ENCODE measurements at places on chromosomes 11 and 22.

GRCh38 chr11:17135916-17136683 is 58.6 kb upstream of the RPS13 start:
- DNase-seq: no peak
- H3K36me3 ChIP-seq: no peaks in the 10 kb centered on the region
- no peak overlapping the region for H3K4me3 ChIP-seq
- H3K27ac ChIP-seq: no peak overlapping the region
- H3K4me1 ChIP-seq: no peaks in the 10 kb centered on the region
- no peaks in the 10 kb centered on the region for H3K27me3 ChIP-seq

GRCh38 chr11:69113646-69114340 is 41.9 kb upstream of the SMIM38 start:
- H3K36me3 ChIP-seq: no peaks in the 10 kb centered on the region
- no peak overlapping the region for H3K27ac ChIP-seq
- no peaks in the 10 kb centered on the region for H3K27me3 ChIP-seq
- H3K4me3 ChIP-seq: no peak overlapping the region

DNA sequence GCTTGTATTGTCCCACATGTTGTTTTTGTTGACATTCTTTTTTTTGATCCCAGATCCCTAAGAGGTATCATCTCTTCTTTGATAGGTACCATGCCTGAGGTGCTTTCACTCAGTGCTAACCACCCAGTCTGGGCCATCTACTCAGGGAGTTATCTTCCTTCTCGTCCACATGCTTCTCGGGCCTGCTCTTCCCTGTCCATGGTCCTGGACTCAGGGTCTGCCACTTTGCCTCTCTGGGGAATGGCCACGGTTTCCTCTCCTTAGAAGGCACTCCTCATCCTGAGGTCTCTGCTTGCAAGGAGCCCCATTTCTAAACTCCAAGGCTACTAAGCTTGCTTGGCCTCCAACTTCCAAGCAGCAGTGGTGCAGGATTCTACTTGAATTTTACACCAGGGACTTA is 227.0 kb upstream of the NCAM1 start:
- peak; percentile 43 for DNase-seq
- no peaks in the 10 kb centered on the region for H3K36me3 ChIP-seq
- no peak overlapping the region for H3K27ac ChIP-seq
- no peak overlapping the region for H3K4me3 ChIP-seq

- H3K4me3 ChIP-seq: no peak overlapping the region
- peaks cover 3% of the 10 kb centered on the region for H3K4me1 ChIP-seq
- H3K36me3 ChIP-seq: no peaks in the 10 kb centered on the region
- H3K27me3 ChIP-seq: no peaks in the 10 kb centered on the region
- no peak for DNase-seq
- H3K27ac ChIP-seq: no peak overlapping the region
Observed at GRCh38 chr11:69299572-69299971, 5.6 kb downstream of the MYEOV start.

DNA sequence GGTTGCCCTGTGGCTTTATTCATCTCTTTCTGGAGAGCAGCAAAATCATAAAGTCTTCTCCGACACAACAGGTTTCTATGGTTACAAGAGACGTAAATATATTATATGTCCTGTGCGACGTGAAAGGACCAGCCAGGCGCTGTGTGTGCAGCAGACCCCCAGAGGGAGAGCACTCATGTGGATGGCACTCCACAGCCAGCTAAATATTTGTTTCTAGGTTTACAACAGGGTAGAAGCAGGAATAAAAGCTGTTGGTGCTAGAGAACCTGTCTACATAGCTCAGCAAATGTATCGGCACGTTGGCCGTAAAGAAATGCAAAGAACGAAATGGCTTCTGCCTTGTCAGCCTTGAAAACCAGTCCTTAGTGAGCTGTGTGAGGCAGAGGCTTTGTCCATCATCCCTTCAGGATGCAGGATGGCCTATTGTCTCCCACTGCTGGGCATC is 133.8 kb upstream of the PITPNB start:
- no peak overlapping the region for H3K4me3 ChIP-seq
- DNase-seq: no peak
- peaks cover 6% of the 10 kb centered on the region for H3K4me1 ChIP-seq
- H3K27ac ChIP-seq: no peak overlapping the region

DNA sequence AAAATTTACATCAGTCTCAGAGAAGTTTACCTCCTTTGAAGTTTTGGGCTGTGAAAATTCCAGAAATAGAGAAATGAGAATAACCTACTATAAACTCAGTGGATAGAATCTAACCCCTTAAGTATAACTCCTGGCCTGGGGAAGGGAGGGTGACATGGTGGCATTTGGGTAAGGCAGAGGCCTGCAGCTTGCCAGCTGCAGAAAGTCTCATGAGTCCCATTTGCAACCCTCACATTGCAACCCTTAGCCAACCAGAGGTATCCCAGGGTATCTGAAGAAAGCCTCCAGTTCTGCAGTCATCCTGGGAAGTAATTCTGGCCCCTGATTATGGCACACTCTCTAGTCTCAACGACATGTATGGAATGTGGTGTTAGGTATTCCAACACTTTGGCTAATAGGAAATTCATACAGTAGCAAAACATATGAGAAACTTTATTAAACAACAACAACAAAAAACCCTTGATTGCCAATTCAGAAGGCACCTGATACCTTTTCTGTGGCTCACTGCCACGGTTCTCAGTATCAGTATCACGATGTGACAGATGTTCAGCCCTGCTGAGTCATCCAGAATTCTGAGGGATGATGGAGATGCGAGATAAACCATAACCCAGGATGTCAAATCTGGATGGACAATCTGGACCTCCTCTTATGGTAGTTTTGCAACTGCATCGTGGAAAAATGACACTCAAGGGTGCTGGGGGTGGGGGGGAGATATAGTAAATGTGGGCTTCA is 743.4 kb downstream of the NELL1 start:
- H3K4me3 ChIP-seq: no peak overlapping the region
- H3K27me3 ChIP-seq: no peaks in the 10 kb centered on the region
- H3K27ac ChIP-seq: no peak overlapping the region

DNA sequence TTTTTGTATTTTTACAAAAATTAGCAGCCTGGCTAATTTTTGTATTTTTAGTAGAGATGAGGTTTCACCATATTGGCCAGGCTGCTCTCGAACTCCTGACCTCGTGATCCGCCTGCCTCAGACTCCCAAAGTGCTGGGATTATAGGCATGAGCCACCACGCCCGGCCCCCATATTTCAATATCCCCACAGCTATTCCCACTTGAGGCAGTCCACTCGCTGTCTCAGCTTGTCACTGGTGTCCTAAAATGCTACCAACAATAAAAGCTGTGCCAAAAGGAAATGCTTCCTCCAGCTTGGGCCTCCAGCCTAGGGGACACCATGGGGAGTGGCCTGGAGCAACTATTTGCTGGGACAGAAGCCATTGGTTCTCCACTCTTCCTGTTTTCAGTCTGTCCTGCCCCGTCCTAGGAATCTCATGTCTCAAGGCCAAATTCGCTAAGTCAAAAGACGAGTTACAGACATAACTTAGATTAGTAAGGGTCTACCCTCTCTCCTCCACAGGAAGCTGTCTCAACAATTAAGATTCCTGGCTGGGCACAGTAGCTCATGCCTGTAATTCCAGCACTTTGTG is 7.3 kb upstream of the SPINDOC start:
- no peaks in the 10 kb centered on the region for H3K36me3 ChIP-seq
- H3K4me3 ChIP-seq: no peak overlapping the region
- H3K27me3 ChIP-seq: no peaks in the 10 kb centered on the region
- DNase-seq: no peak

DNA sequence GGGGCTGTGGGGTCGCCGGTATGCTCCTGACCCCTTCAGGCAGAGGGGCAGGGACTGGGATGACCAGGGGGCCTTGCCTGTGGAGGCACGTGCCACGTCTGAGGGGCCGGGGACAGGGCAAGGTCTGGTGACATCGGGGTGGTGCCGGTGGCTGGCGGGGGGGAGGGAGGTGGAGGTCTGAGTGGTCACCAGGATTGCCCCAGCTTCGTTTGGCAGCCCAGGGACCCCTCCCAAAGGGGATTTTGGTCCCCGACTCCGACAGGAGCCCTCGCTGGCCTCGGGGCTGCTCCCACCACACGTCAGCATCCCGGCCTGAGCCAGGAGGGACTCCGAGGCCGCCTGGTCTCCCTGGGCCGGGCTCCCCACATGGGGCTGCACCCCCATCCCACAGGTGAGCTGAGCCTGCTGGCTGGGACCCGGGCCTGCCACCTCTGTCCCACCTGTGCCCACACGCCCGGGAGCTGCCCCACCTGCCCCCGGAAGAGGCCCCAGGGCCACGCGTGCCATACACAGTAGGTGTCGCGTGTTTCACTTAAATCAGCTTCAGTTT is 1.1 kb upstream of the MUC6 start:
- H3K27me3 ChIP-seq: no peaks in the 10 kb centered on the region
- H3K27ac ChIP-seq: no peak overlapping the region
- no peaks in the 10 kb centered on the region for H3K36me3 ChIP-seq
- no peaks in the 10 kb centered on the region for H3K4me1 ChIP-seq
- no peak for DNase-seq

DNA sequence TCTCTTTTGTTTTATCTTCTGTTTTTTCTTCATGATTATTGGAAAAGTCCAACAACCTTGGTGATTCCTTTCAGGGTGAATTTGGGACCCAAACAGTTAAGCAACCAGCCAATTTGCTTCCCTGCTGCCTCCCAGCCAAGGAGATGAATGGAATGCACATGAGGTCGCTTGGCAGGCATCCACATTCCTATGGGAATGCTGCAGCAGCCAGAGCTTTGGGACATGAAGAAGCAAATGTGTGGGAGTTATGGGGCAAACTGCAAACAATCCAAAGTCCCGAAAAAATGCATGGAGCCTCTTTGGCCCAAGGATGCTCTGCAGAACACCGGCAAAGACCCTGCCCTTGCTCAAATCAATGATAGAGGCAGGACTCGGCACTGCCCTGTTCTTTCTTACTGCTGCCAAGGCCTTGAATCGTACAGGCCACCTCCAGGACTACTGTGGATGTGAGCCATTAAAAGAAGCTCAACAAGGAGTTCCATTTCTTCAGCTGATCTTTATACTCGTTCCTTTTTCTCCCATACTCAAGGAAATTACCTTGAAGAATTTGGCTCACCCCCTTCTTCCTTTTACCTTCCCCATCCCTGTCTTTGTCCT is 117.3 kb upstream of the TEAD1 start:
- peaks cover 14% of the 10 kb centered on the region for H3K4me1 ChIP-seq
- H3K27me3 ChIP-seq: no peaks in the 10 kb centered on the region
- H3K4me3 ChIP-seq: no peak overlapping the region
- DNase-seq: peak; percentile 76
- no peak overlapping the region for H3K27ac ChIP-seq

- no peak overlapping the region for H3K4me3 ChIP-seq
- H3K27ac ChIP-seq: no peak overlapping the region
- H3K36me3 ChIP-seq: no peaks in the 10 kb centered on the region
- DNase-seq: no peak
- no peaks in the 10 kb centered on the region for H3K27me3 ChIP-seq
Observed at GRCh38 chr11:76096552-76096951, 109.8 kb downstream of the WNT11 start.

GRCh38 chr11:110345743-110346142 is 49.3 kb upstream of the RDX start:
- peaks cover 20% of the 10 kb centered on the region for H3K4me1 ChIP-seq
- no peaks in the 10 kb centered on the region for H3K36me3 ChIP-seq
- no peak for DNase-seq

DNA sequence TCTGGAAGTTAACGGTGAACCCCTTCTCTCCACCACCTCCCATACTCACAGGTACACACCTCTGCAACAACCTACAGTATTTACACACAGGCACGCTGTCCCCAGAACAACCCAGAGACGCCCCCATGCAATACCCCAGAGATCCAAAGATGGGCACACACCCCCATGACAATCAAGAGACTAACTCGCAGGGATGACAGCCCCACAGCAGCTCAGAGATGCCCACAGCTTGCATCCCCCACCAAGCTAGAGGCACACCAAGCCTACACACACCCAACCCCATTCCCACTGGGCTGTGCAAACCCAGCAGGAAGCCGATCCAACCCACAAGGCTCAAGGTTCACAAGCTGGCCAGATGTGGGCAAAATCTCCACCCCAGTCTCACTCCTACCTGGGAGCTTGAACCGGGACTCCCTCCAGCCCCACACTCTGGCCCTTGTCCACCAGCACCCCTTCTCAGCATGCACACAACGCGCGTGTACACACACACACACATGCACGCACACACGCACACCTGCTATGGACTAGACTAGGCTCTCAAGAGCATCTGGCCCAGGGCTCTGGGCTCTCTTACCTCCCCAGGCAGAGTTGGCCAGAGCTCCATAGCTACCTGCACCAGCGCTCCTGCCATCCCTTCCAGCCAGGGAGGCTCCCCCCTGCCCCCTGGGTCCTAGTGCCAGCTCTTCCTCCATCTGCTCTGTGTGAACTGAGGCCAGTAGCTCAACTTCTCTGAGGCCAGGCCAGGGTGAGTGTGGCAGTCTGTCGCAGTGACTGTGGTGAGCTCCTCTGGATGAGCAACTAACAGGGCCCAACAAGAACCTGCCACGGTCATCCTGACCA is 11.5 kb downstream of the STARD10 start:
- DNase-seq: peak; percentile 54
- no peak overlapping the region for H3K27ac ChIP-seq
- peaks cover 12% of the 10 kb centered on the region for H3K4me1 ChIP-seq
- H3K36me3 ChIP-seq: no peaks in the 10 kb centered on the region

DNA sequence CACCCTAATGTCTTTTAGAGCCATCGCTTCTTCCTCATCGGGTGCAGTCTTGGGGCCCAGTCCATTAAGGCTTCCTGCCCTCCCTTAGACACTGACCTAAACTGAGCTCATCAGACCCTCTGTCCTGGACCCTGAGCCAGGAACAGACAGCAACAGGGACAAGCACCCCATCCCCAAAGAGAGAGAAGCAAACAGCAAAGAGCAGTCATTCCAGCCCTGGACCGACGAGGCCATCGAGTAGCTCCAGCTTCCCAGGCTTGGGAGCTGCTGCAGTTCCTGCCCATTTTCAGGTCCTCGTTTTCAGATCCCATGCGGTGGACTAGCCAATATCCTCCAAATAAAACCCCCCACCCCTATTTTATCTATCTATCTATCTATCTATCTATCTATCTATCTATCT is 25.8 kb upstream of the CACNG2 start:
- no peak overlapping the region for H3K27ac ChIP-seq
- H3K4me1 ChIP-seq: no peaks in the 10 kb centered on the region
- no peak overlapping the region for H3K4me3 ChIP-seq
- H3K27me3 ChIP-seq: no peaks in the 10 kb centered on the region
- no peaks in the 10 kb centered on the region for H3K36me3 ChIP-seq
- DNase-seq: peak; percentile 9

DNA sequence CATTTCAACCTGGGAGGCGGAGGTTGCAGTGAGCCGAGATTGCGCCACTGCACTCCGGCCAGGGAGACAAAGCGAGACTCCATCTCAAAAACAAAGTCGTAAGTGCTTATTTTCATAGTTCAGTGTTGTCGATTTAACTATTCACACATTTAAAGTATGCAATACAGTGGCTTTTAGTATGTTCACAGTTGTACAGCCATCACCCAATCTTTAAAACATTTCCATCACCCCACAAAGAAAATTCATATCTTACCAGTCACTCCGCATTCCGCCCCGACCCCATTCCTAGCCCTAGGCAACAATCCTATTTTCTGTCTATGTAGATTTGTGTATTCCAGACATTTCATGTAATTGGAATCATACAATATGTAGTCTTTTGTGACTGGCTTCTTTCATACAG is 11.9 kb downstream of the IPO7 start:
- H3K27ac ChIP-seq: no peak overlapping the region
- no peaks in the 10 kb centered on the region for H3K27me3 ChIP-seq
- no peaks in the 10 kb centered on the region for H3K36me3 ChIP-seq
- H3K4me1 ChIP-seq: no peaks in the 10 kb centered on the region

GRCh38 chr11:67369801-67370284 is 3.6 kb downstream of the CLCF1 start:
- H3K36me3 ChIP-seq: no peaks in the 10 kb centered on the region
- H3K4me3 ChIP-seq: no peak overlapping the region
- H3K4me1 ChIP-seq: peaks cover 41% of the 10 kb centered on the region
- no peak overlapping the region for H3K27ac ChIP-seq
- DNase-seq: no peak
